ENCODE measurements at places on chromosomes 16 and 17.

GRCh38 chr17:38428112-38428642 lies at the start of gene ARHGAP23:
Gene ARHGAP23 (plus strand): TSS chr17:38428464. CDS start chr17:38428486, 22 bp downstream.
- DNase-seq = no peak

DNA sequence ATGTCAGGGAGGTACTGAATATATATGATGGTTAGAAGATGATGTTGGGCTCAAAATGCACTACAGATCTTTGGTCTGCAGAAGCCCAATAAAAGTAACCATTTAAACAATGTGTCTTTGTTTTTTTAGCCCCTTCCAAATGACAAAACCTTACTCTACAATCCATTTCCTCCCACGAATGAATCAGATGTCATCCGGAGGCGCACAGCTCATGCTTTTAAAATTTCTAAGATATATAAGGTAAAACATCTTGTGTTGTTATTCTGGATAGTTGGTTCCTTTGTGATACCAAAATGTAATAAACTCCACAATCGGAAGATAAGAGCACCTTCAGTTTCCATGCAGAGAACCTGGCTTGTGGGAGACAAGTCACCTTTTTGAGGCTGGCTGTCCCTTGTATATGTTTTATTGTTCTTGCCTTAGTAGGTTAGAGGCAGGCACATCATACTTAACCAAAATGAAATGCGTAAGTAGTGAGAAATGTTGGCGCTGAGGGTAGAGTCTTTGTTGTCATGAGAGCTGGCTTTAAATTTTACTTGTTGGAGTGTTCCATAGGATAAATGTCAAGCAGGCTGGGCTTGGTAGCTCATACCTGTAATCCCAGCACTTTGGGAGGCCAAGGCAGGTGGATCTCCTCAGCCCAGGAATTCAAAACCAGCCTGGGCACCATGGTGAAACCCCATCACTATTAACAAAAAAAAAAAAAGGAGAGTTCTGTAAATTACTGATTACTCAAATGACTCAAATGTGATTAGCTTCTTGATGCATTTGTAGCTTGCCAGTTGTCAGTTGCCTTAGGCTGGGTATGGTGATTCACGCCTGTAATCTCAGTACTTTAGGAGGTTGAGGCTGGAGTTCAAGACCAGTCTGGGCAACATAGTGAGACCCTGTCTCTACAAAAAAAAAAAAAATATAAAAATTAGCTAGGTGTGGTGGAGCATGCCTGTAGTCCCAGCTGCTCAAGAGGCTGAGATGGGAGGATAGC lies 19.7 kb upstream of the SNTB2 start:
- DNase-seq = no peak

DNA sequence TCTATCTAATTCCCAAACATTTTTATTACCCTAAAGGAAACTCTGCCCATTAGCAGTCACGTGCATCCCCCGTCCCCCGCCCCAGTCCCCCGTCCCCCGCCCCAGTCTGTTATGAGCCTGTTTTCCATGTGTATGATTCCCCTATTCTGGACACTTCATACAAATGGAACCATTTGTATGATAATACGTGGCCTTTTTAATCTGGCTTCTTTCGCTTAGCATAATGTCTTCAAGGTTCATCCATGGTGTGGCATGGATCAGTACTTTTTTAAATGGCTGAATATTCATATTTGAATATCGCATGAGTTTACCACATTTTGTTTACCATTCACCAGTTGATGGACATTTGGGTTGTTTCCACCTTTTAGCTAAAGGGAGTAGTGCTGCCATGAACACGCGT lies 49.5 kb downstream of the DNAH2 start:
- DNase-seq = no peak

- DNase-seq = no peak
Observed at GRCh38 chr17:51427856-51428255, 167.5 kb downstream of the UTP18 start.

DNA sequence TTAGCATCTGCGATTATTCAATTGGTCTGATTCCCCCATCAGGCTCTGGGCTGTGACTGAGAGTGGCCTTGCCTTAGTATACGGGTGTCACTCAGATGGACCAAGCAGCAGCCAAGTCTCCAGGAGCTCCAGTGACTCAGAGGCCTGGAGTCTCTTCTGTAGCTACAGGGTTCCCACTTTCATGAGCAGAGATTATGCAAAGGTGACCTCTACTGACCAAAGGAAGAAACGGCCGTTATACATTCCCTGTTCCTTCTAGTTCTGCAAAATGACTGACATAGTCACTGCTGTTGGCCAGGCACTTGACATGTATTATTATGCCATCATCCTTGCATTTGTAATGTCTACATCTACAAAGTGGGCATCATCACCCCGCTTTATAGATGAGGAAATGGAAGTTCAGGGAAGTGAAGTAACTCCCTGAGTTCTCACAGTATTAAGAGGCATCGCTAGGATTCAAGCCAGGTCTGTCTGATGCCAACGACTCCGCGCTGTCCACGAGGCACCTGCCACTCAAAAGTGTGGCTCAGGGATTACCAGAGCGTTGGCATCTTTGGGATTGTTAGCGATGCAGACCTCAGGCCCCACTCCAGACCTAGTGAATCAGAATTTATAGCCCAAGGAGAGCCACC lies 23.3 kb downstream of the SLC38A7 start:
- peak; percentile 78 for DNase-seq

GRCh38 chr16:55350984-55351383 lies 27.0 kb downstream of the IRX6 start:
- no peak for DNase-seq

DNA sequence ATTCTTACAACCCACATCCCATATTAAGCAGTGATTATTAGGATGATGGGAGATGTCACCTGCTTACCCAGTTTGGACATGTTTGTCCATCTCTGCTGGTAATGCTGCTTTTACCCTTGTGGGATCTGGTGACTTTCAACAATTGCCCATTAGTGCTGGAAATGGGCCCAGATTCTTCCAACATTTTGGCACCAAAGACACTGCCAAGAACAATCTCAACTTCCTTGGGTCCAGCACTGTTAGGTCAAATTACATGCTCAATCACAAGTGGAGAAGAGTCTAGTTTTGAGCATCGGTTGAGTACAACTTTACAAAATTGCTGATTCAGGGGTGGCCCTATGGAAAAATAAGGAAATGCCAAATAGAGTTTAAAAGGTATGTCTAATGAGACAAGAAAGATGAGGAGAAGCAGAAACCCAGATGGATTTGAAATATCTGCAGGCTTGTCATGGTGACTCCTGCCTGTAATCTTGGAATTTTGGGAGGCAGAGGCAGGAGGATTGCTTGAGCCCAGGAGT lies 13.0 kb upstream of the ZFP3 start:
- DNase-seq = no peak

DNA sequence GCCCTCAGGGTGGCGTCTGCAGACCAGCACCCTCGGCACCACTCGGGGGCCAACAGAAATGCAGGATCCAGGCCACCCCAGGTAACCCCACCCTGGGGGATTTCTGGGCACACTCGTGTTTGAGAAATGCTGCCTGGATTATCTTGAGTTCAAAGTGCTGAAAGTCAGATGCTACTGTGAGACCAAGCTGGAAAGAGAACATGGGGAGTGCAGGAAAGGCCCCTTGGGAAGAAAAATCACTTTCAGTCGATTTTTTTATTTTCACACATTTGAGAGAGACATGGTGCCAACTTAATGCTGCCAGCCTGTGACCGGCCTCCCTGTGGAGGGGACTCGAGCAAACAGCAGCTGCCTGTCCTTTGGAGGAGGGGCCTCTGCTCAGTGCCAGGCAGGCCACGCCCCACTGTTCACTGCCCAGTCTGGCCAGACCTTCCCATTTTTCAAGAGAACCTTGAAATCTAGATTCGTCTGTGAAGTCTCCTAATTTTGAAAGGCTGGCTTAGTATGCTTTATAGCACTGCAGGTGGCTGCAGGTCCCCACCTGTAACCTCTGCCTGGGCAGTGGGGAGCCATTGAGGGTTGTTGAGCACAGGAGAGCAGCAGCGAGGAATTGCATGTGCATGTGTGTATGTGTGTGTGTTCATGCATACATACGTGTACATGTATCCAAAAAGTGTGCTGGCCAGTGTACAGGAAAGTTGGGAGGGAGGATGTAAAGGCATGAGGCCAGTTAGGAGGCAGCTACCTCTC lies 70.7 kb upstream of the PLCG2 start:
- DNase-seq = no peak

- no peak for DNase-seq
Observed at GRCh38 chr17:48162306-48162934, 54.9 kb downstream of the SNX11 start.

DNA sequence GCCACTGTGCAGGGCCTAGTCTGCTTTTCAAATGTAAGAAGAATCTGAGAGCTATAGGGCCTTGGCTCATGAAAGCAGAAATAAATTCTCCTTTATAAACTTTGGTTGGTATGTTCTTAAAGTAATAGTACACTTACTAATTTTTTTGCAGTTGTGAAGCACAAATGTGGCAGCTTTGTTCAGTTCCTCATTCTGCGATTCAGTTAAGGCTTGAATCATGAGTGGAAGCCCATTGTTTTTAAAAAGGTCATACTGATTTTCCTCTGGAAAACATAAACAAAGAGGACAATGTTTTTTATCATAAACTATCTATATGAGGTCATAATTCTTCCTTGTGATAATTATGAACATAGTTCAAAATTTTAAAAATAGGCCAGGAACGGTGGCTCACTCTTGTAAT lies 23.6 kb upstream of the DYNC1LI2 start:
- peak; percentile 13 for DNase-seq

DNA sequence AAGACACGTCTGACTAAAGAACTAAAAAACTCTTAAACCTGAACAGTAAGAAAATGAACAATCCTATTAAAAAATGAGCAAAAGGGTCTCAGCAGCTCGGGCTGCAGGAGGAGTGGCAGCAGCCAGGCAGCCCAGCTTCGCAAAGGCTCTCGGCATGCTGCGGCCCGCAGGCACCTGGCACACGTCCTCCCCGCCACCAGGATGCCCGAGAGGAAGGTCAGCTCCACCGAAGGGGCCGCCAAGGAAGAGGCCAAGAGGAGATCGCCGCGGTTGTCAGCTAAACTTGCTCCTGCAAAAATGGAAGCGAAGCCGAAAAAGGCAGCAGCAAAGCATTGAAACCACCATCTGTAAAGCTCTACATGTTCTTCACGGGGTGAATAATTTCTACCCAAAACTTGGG lies 173.5 kb downstream of the BCAS3 start:
- DNase-seq = no peak

- no peak for DNase-seq
Observed at GRCh38 chr17:70308618-70309017, 139.3 kb downstream of the KCNJ2 start.

DNA sequence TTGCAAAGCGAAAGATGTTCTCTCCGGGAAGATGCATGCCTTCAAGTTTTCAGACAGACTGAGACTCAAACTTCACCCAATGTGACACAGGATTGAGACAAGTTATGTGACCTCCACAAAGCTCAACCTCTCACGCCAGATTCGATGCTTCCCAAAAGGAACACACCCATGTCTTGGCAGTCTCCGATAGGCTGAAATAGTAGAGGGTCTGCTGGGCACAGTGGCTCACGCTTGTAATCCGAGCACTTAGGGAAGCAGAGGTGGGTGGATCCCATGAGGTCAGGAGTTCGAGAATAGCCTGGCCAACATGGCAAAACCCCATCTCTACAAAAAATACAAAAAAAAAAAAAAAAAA lies 22.1 kb downstream of the ZFHX3 start:
- no peak for DNase-seq

GRCh38 chr17:76132574-76133338 lies 8.3 kb downstream of the FOXJ1 start:
- no peak for DNase-seq

Measured in KBM-7 (cell line).